Activated CD4-positive, alpha-beta T cell treated with anti-CD3 and anti-CD28 coated beads for 36 hours (primary cell): ENCODE measurements at places on chromosomes 7 and 10.

DNA sequence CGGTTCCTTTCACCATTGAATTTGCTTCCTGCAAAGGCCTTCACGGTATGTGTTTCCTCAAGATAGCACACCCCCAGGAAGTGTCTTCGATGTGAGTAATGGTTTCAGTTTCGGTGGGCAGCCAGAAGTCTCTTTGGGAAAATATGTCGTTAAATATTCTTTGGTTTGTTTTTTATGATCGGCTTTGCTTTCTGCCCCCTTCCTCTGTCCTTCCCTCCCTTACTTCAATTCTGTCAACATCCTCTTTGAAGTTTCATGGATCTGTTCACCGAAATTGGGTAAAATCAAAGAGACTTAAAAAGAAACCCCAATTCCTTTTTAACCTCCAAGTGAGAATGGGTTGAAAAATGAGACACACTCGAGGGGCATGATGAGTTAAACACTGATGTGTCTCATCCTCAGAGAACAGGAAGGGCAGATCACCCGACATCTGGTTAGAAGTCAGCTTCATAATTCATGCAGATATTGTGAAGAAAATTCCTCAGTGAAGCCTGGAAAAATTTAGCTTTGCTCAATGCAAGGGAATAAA, 170.8 kb upstream of the HABP2 start:
- peak; percentile 12 for DNase-seq

GRCh38 chr7:2158331-2159175, 74.2 kb downstream of the MAD1L1 start:
- DNase-seq, result no peak

GRCh38 chr10:99921948-99922347, 87.8 kb downstream of the DNMBP start:
- no peak for DNase-seq

DNA sequence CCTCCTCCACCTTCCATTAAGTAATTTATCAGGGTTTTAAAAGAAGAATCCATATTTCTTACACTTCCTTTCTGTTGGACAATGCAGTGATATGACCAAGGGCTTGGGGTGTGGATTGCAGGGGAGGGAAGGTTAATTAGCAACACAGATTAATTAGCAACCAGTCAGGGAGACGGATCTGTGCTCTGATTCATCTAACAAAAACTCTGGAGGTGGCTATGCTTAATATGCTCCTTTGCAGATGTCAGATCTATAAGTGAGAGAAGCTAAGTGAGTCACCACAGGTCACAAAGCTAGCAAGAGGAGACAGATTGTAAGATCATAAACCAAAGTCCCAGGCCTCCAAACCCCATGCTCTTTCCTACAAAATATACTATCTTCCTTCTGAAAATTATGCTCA, 178.8 kb upstream of the ITGB1 start:
- peak; percentile 38 for DNase-seq

GRCh38 chr7:4158441-4159153, 523.5 kb upstream of the FOXK1 start:
- DNase-seq, result no peak

DNA sequence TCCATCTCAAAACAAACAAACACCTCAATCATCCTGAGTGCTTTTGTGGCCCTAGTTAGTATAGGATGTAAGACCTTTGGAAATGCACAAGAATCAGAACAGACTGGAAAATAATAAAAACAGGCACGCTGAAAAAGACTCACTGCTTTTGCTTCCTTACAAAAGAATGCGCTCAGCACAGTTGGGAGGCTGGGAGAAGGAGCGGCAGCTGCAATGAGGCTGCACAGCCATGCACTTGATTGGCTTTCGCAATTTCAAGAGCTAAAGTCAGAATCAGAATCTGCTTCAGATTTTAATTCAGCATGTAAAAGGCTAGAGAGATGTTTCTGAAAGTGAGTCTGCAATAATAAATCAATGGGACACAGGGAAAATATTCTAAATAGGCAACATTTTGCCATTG, 97.2 kb downstream of the FRMD4A start:
- no peak for DNase-seq

DNA sequence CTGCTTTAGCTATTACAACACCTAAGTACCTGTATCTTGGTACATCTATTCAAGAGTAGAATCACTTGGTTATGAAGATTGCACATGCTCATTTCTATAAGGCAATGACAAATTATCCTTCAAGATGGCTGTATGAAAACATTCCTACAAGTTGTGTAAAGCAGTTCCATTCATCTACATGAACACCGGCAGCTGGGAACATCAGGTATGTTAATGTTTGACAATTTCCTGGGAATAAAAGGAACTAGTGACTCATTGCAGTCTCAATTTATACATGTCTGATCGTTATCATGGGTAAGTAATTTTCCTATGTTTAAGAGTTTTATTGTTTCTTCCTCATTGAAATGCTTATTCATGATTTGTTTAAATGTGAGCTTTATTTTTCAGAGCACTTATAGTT, 203.2 kb upstream of the SEMA3E start:
- DNase-seq, result no peak

- no peak for DNase-seq
Measured at GRCh38 chr7:150431839-150432658, 18.4 kb upstream of the GIMAP8 start.

GRCh38 chr7:41005374-41005901, 697.5 kb downstream of the INHBA start:
- DNase-seq, result no peak

DNA sequence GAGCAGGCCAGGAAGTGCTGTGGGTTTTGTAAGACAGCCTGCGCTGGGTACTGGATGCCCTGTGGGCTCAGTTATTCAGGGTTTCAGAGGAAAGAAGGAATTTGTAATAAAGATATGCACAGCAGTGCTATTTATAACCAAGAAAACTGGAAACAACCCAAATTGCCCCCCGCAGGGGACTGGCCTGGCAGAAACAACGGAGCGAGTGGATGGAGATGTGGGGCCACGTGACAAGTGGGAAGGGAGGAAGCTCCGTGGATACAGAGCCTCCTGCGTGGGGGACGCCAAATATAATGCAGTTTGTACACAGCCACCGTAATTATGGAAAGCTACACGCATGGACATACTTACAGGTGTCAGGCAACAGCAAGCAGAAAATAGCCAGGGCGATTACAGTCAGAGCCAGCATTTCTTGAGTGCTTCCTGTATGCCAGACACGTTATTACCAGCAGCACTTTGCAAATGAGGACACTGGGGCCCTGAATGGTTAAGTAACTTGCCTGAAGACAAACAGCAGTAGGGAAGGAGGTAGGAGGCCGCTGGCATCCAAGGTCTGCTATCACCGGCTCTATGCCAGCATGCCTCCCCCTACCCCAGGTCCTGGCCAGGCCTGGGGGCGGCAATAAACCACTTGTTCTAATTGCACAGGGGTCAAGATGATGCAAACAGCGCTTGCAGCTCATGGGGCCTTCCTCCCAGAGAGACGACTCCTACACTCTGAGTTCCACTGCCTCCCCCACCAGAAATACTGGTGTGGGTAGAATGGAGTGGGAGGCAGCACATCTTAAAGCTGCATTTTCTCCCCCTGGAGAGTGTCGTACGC, 8.7 kb upstream of the CAMK2B start:
- DNase-seq, result no peak

GRCh38 chr10:81013771-81014170, 476.1 kb downstream of the SH2D4B start:
- no peak for DNase-seq

DNA sequence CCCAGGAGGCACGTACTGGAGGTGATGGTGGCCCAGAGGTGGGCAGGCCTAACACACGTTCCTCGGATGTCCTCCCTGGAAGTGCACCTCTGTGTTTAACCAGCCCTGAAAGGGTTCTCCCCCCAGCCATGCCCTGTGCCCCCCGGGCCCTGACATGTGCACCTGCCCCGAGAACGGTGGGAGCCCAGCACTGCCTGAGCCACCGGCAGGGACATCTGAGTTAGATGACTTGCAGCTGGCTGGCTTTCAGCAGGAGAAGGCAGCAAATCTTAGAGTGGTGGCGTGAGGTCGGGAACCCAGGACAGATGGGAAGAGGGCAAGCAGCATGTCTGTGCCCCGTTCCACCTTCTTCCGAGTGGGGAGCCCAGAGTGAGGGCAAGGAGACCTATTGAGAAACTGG, 291.8 kb downstream of the TCERG1L start:
- DNase-seq, result no peak
